Cerebellar nuclear complex (tissue), 1 donor: ENCODE measurements at places on chromosomes 12 and 14.

DNA sequence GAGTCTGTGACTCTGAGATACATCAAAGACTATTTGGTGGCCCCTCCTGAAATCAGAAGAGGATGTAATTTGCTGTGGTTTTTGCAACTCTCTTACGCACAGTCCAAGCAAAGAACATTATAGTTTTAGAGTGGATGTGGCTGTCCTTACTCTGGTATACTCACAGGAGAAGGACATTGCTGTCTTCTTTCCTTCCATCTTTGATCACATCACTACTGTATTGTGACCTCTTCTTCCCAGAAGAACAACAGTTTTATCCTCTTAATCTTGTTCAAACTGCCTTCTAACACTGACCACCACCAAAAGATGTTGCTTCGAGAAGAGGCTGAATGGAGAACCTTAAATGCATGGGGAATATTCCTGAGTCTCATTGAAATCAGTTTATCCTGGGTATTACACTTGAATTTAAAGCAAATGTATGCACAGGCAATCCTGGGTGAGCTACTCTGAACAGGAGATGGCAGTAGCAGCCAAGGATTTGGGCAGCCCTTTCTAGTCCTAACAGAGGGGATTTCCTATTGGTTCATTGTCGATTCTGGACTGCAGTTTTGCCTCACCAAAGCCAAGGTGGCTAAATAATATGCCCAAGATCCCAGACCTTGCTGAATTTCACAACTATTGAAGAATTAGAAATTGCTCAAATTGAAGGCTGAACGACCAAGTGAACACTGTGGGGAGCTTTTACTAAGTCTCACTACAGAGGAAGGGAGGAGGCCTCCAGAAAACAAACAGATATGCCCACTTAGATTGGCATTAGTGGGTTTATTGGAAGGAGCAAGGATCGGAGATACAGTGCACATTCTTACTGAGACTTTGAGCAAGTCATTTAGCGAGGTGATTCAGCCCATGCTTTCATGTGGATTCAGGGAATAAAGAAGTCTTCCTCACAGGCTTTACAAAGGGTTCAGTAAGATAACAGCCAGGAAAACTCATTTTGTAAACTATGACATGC is 282.8 kb downstream of the PAWR start:
- DNase-seq, result no peak

DNA sequence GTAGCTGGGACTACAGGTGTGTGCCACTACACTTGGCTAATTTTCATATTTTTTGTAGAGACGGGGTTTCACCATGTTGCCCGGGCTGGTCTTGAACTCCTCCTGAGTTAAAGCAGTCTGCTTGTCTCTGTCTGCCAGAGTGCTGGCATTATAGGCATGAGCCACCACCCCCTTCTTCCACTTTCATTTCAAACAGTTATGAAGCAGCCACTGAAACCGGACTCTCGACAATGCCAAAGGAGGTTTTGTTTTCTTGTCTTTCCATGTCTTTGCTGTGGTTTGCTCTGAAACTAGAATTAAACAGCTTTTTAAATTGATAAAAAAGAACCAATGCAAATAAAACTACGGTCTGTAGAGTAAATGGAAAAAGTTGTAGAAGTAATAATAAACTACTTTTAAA is 30.4 kb downstream of the RAP1B start:
- no peak for DNase-seq

DNA sequence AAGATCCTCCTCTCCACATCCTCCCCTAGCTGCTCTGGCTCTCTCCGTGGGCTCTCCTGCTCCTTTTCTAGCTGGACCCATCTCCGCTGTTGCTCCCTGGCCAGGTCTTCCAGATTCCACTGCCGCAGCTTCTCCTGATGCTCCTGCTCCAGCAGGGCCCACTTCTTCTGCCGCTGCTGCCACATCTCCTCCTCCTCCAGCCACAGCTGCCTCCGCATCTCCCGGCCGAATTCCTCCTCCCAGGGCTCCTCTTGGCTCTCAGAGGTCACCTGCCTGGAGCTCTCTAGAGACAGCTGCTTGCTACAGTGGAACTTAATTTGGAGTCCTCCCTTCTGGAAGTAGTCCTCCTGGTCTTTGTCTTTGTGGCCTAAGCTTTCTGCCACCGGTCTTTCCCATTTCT is 5.5 kb downstream of the FAM186B start:
- no peak for DNase-seq

DNA sequence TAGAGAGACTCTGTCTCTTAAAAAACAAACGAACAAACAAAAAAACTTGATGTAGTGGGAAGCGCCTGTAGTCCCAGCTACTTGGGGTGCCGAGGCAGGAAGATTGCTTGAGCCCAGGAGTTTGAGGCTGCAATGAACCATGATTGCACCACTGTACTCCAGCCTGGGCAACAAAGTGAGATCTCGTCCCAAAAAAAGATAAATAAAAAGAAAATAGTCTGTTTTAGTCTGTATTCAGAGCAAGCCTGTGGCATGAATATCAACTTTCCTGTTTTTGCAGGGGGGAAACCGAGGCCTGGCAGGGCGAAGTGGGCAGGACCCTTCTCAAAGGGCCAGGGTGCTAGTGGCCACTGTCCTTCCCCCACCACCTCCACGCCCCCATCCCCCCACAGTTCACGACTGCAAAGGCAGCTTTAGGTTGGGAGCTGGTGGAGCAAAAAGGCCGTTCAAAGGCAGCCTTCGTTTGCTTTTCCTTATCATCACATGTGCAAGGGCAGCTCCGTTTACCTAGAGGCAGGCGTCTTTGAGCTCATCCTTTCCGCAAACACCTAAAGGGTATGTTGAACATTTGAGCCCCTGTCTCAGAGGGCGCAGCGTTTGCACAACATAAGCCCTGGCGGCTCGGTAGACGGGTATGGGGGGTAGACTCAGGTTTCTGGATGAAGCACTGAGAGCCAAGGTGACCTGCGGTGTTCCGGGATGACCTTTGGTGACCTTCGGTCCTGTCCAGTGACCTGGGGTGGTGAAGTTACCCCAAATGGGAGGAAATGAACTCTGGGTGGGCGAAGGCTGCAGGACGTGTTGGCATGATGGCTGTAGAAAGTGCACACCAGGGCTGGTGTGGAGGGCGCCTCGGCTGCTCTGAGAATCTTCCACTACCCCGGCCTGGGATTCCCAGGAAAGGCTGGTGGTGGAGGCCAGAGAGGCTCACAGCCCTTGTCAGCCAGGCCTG is 8.7 kb upstream of the MEG3 start:
- no peak for DNase-seq

GRCh38 chr12:8123124-8123912 is at the start of gene CLEC4A:
TSS of gene CLEC4A (plus strand) at chr12:8123617. CDS start at chr12:8123879, 262 bp downstream.
- no peak for DNase-seq
